ENCODE measurements at places on chromosomes 4 and X.
A peak's percentile ranks its signal among the peaks of the same experiment; 100 is the strongest.

- no peak for DNase-seq
These were observed 729 bp upstream of the CPLX1 start for GRCh38 chr4:826508-827208.

DNA sequence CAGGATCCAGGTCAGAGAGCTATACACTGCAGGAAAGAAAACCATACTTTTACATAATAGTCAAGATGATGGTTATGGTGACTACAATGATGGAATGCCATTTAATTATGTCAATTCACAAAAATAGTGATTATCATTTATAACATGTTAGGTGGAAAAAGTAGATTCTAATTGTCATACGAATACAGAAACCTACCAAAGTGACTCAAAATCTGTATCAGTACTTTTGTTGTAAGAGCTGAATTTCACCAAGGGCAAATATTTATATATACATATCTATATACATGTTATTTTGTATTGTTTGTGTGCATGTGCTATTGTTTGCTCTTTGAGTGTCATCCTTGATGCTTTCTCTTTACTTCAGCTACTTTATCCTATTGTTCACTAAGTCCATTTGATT is 485.4 kb downstream of the INPP4B start:
- no peak for DNase-seq

DNA sequence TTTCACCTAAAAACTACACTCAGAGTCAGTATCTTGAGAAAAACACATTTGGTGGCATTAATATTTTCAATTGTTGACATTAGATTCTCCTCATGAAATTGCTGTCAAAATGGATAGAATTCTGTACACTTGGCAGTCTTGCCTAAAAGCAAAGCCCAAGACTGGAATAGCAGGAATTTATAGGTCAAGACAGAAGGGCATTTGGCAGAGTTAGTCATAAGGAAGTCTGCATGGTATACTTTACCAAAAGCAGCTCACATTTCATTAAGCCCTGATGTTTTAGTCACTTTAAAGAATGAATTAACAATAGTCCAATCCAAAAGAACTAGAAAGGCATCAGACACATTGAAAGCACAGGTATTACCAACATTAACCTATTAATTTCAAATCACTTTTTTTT is 7.1 kb downstream of the CCDC160 start:
- DNase-seq: no peak

- peak; percentile 14 for DNase-seq
These were observed 151.3 kb upstream of the TTC29 start for GRCh38 chr4:147096667-147097604.

DNA sequence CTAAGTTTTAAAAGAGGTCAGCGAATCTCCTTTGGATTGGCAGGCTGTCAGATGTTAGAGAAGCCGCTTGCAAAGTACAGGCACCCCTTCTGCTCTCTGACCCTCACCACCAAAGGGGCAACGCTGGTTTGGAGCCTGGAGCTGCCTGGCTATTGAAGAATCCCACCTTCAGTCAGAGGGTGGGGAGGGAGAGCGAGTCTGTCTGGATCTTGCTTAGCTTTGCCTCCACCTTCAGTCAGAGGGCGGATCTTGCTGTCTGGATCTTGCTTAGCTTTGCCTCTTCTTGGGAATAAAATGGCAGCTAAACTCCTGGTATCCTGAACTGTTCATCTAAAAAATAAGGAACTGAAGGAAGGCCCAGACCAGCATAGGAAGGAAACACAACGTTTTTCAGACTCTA is 7.3 kb downstream of the CCDC110 start:
- DNase-seq: no peak
